ENCODE measurements at places on chromosomes 13 and 19.
A peak's percentile ranks its signal among the peaks of the same experiment; 100 is the strongest.

- DNase-seq: no peak
These were observed 13.8 kb downstream of the SLC7A1 start for GRCh38 chr13:29581666-29582065.

DNA sequence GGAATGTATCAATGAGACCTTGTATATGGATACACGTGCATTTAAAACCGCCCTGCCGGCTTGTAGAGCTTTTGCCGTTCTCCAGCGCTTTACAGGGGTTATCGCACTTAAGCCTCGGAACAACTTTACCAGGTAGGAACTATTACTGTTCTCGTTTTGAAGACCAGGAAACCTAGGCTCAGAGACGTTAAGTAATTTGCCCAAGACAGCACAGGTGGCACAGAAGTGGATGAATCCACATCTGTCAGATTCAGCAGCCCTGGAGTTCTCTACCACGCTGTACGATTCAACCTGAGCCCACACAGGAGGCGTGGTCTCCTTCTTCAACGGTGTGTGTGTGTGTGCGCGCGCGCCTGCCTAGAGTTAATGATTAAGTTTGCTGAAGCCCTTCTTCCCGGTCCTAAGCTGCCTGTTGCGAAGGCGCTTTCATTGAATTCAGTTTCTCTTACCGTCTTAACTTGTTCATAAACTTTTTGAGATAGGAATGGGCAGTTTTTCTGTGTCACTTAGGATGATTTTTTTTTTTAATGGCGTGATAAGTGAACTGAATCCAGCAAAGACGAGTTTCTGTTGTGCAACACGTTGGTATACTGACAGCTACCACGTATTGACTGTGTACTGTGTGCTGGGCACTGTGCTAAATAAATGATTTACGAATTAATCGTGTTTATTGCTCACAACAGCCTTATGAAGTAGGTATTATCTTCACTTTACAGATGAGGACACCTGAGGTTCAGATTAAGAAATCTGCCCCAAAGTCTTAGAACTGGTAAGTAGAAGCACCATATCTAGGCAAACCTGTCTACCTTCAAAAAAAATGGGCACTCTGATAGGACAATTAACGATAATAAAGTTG, 67.4 kb downstream of the KCNRG start:
- peak; percentile 46 for DNase-seq

DNA sequence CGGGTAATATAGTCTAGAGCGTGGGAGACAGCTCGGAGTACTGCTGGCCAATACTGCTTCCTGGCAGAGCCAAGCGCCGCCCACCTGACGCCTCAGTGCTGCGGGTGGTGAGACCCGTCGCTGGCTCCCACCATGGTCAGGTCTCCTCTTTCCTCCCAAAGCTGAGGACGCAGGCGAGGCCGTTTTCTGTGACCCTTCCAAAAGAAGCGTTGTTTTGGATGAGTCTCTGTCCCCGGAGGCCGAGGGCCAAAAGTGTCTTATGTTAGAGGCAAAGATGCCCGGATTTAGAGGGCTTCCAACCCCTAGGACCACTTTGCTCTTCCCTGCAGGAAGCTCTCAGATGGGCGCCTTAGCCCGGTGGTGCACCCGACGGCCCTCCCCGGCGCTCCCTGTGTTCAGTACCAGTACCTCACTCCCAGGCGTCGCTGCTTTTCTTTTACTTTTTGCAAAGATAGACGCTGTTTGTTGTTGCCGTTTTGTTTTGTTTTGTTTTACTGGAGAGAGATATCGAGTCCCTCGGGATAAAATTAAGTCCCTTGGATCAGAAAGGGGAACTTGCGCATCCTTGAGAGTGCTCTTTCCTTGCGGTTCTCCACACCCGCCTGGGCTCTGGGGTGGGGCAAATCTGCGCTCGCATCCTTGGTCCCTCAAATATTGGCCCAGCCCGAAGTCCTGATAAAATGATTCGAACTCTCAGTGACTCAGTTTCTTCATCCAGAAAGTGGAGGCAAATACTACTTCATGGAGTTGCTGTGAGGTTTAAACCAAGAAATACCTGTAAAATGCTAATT, 7.0 kb downstream of the PDX1 start:
- no peak for DNase-seq

DNA sequence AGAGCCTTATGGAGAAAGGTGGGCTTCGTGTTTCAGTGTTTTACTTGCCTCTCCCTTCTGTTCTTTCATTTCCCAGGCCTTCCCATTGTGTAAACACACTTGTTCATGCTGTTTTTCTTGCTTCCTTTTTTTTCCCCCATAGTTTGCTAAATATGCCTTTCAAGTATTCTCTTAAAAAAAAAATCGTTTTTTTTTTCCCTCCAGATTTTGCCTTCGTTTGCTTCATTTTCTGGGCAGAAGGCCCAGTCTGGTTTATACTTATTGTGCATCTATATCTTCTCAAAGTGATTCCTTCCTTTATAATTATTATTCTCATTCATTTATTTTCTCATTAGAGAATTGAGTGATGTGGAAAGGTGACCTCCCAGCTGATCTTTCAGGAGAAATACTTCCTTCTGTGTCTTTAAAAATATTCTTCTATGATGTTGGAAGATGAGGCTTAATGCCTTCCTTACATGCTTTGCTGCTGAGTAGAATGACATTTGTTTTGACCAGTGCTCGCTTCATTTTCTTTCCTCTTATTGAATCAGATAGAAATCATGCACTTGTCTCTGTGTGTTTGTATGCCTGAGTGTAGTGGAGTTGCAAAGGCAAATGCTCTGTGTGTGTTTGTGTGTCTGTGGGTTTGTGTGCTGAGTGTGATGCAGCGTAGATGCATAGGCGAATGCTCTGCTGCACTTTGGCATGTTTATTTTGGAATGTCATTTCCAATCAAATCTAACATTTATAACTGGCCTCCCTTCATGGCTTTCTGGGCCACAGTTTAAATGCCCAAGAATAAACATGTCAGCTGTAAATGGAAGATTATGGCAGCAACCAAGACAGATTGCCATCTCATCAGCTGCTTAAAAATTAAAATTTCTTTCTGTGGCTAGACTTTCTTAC, 591.4 kb downstream of the FGF9 start:
- no peak for DNase-seq

- no peak for DNase-seq
These were observed at the start of gene DOCK6 for GRCh38 chr19:11261971-11262839. Gene DOCK6, minus strand, starts transcription at chr19:11262524. Its CDS starts 84 bp downstream, at chr19:11262440.

DNA sequence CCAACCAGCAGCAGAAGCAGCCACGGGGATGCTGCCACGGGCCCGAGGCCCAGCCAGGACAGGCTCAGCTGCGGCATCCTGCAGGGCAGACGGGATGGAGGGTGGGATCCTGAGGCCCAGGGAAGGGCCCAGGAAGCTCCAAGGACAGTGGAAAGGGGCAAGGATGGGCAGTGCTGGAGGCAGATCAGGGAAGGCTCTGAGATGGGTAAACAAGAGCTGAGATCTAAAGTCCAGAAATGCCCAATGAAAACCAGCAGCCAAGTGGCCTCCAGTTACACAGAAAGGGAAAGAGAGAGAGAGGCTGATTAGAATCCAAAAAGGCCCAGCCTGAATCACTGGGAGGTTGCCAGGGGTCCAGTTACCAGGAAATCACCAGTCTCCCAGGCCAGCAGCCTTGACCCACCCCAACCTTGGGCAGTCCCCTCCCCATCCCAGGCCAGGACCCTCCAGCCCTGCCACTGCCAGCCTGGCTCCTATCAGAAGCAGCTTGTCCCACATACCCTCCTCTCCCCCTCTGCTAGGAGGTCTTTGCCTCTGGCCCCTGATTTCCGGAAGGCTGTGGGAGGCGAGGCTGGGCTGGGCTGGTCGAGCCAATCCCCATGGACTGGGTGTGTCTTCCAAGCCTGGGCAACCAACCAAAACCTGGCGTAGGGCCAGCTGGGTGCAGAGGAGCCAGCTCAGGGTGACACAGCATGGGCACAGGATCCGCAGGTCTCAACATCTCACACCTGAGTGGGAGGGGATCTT, at the start of gene CYP4F11:
Gene CYP4F11, minus strand, starts transcription at position 198 of the 747 bp plus-strand sequence. Its CDS starts 121 bp downstream, at position 77.
- no peak for DNase-seq

GRCh38 chr19:47093841-47094240, 19.7 kb downstream of the ZC3H4 start:
- DNase-seq: no peak

DNA sequence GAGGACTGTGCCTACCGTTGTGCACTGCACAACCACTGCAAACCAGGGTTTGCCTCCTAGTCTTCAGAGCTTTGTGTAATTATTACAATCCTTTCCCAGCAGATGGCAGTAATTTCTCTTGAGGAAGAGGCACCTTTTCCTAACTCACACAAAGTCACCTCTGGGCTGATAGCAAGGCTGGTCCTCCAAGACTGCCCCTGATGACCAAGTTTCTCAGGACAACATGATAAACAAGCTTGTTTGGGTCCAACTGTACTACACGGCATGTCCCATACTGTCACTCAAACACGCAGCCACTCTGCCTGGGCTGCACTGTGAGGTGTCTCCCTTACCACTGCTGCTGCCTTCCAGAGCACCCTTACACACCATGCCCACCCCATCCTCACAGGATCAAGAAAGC, 39.3 kb downstream of the RFXAP start:
- DNase-seq: peak; percentile 52

- DNase-seq: peak; percentile 60
These were observed 13.1 kb downstream of the GRAMD1A start for GRCh38 chr19:35013041-35013819.

DNA sequence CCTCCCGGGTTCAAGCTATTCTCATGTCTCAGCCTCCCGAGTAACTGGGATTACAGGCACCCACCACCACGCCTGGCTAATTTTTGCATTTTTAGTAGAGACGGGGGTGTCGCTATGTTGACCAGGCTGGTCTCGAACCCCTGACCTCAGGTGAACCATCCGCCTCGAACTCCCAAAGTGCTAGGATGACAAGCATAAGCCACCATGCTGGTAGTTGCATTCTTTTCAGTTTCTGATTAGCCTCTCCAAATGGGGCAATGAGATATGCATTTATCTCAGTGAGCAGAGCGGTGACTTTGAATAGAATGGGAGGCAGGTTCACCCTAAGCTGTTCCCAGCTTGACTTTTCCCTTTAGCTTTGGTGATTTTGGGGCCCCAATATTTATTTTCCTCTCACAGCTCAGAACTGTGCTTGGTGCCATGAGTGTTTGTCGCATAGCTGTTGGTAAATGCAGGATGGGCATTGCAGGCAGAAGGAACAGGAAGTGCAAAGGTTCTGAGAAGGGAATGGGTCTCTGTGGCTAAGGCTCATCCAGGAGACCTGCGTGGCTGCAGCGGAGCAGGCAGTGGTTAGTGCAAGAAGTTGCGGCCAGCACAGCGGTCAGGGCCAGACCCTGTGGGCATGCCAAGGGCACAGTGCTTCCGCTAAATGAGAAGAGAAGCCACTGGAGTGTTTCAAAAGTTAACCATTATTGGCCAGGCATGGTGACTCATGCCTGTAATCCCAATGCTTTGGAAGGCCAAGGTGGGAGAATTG, 20.7 kb downstream of the LYPD3 start:
- DNase-seq: no peak

- no peak for DNase-seq
These were observed 14.1 kb downstream of the ZNF490 start for GRCh38 chr19:12596485-12596884.

- no peak for DNase-seq
These were observed 34.3 kb upstream of the IL17D start for GRCh38 chr13:20669162-20669561.

- no peak for DNase-seq
These were observed 902.3 kb upstream of the SLITRK1 start for GRCh38 chr13:84784443-84785153.

- DNase-seq: no peak
These were observed 9.4 kb upstream of the SPART start for GRCh38 chr13:36355632-36356031.

DNA sequence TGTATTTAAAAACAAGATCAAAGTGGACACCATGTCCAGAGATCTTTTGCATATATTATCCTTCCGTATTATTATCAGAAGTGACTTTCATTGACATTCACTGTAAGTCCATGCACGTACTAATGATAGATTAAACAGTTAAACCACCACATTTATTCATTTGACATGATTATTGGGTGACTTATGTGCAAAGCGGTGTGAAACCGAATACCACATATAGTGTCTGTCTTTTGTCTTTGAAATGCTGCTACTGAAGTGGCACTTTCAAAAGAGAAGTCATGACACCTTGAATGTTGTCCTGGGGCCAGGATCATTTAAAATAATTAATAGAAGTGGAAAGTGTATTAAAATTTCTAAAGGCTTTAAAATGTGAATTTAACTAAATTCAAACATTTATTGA, 100.1 kb downstream of the ERCC5 start:
- no peak for DNase-seq

DNA sequence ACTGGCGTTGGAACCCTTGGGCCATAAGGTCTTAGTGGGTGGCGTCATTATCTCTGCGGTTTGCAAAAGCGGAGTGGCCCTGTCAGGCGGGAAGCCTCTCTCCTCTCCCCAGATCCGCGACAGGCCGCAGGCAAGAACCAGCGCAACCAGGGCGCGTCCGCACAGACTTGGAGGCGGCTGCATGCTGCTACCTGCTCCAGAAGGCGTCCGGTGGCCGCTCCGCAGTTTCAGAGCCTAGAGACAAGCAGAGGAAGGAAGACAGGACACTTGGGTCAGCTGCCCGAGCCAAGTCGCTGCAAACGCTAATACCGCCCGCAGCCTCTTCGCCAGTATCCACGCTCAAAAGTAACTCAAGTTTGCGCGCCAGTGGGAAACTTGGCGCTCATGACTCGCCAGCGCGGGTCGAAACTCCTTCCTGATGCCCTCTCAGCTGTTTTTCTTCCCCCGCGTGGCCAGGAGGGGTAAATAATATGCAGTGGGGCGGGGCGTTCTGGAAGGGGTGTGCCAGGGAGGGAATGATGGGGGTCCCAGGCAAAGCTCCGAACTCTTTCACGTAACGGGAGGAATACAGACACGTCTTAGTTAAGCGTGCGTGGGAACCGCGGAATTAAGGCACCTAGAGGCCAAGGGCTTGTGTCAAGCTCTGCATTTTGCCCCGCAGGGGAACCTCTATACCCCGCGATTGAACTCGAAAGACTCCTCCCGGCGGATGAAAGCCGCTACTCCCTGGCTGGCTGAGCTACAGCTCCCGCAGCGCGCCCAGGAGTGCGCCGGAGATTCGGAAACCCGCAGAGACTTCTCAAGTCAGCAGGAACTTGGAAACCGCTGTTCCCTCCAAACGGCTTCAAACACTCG, at the start of gene EDNRB:
Gene EDNRB, minus strand, starts transcription at position 441 of the 855 bp plus-strand sequence. Its CDS starts 258 bp downstream, at position 183.
- peak; percentile 32 for DNase-seq
